ENCODE measurements at places on chromosomes 3 and 15.

- DNase-seq = no peak
- no peaks in the 10 kb centered on the region for H3K36me3 ChIP-seq
- H3K4me3 ChIP-seq = no peak overlapping the region
Measured at GRCh38 chr3:142858043-142858442, 30.8 kb downstream of the PCOLCE2 start.

DNA sequence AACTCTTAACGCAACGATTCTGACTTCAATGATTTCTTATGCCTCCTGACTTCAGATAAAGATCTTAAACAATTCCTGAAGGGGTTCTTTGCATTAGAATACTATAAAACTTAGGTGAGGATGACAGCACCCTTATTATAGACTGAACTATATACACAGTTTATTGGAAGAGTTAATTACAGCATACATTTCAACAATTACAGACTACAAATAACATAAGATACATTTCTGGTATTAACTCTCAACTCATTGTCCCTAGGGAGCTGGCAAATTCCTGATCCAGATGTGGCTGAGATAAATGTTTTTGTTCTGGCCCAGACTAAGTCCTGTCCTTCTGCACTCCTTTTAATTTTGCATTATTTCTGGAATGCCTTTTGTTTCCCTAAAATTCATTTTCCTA lies 155.5 kb upstream of the TMC3 start:
- peaks cover 6% of the 10 kb centered on the region for H3K27me3 ChIP-seq
- H3K27ac ChIP-seq = no peak overlapping the region
- H3K4me1 ChIP-seq = no peaks in the 10 kb centered on the region
- no peak for DNase-seq
- no peak overlapping the region for H3K4me3 ChIP-seq
- no peaks in the 10 kb centered on the region for H3K36me3 ChIP-seq

DNA sequence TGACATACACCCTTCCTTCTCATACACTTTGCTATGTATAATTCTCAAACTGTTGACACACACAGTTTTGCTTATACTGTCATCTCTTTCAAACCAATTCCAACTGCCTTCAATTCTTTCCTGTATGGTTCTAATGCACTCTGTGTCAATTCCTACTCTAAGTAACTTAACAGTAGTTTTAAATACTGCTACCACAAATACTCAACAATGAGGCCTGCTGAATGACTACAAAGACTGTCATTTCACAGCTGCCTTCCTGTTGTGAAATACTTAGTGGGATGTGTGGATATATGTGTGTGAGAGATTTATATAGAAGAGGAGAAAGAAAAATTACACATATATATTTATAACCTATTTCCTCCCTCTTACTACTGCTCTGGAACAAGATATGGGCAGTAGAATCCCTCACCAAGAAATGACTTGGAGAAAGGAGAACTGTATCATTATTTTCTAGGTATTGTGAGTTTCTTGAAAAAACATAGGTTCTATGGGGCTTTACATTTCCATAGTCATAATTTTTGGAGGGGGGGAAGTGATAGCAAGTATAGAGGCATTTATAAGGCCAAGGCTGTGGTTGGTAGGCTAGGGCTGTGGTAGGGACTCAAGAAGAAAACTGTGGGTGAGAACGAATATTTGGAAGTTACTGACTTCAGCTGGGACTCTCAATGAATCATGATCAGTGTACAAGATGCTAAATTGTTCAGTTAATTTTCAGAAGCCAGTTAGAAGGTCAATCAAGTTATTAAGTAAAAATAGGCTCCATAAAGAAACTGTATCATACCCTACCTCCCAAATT lies 88.7 kb downstream of the ANKRD28 start:
- no peak overlapping the region for H3K4me3 ChIP-seq
- H3K36me3 ChIP-seq = peaks cover 6% of the 10 kb centered on the region
- no peak overlapping the region for H3K27ac ChIP-seq
- no peaks in the 10 kb centered on the region for H3K27me3 ChIP-seq
- DNase-seq = no peak
- no peaks in the 10 kb centered on the region for H3K4me1 ChIP-seq

GRCh38 chr3:138408751-138409570 lies 25.5 kb upstream of the ESYT3 start:
- H3K4me3 ChIP-seq = no peak overlapping the region
- H3K27me3 ChIP-seq = peaks cover 5% of the 10 kb centered on the region
- H3K36me3 ChIP-seq = peaks cover 8% of the 10 kb centered on the region
- no peak for DNase-seq
- no peak overlapping the region for H3K27ac ChIP-seq

- H3K27me3 ChIP-seq = no peaks in the 10 kb centered on the region
- no peak overlapping the region for H3K4me3 ChIP-seq
- no peak for DNase-seq
- H3K36me3 ChIP-seq = no peaks in the 10 kb centered on the region
- no peaks in the 10 kb centered on the region for H3K4me1 ChIP-seq
Measured at GRCh38 chr3:106184540-106185457, 316.0 kb upstream of the CBLB start.

GRCh38 chr3:46102780-46103130 lies 75.5 kb upstream of the XCR1 start:
- H3K27me3 ChIP-seq = no peaks in the 10 kb centered on the region
- no peaks in the 10 kb centered on the region for H3K36me3 ChIP-seq
- no peak for DNase-seq
- peaks cover 7% of the 10 kb centered on the region for H3K4me1 ChIP-seq
- no peak overlapping the region for H3K27ac ChIP-seq

DNA sequence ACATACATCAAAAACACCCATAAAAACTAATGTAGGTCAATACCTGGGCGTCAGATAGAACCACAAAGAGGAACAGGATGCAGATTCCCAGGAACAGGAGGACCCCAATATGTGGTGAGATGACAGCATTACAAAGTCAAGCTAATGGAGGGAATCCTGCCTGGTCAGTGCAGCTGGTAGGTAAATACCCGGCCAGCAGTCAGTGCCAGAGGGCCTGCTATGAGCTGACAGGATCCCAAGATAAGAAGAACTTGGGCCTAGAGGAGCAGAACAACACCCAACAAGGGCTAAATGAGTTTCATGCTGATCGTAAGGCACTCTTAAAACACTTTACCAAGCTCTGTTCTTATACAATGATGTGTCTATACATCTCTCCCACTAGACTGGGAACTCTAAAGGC lies 61.2 kb upstream of the KCNMB2 start:
- DNase-seq = no peak
- H3K27ac ChIP-seq = no peak overlapping the region
- H3K27me3 ChIP-seq = no peaks in the 10 kb centered on the region
- no peak overlapping the region for H3K4me3 ChIP-seq
- H3K36me3 ChIP-seq = no peaks in the 10 kb centered on the region

- DNase-seq = no peak
- H3K27me3 ChIP-seq = peaks cover 10% of the 10 kb centered on the region
Measured at GRCh38 chr3:194205675-194206133, 69.8 kb downstream of the HES1 start.

DNA sequence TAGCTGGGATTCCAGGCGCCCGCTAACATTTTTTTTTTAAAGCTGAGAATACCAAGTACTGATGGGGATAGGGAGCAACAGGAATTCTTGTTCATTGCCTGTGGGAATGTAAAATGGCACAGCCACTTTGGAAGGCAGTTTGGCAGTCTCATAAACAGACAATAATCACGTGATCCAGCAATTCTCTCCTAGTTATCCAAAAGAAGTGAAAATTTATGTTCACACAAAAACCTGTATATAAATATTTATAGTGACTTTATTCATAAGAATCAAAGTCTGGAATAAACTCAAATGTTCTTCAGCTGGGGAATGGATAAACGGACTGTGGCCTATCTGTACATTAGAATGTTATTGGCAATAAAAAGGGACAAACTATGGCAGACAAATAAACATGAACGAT lies 72.5 kb upstream of the NEO1 start:
- H3K36me3 ChIP-seq = no peaks in the 10 kb centered on the region
- peaks cover 2% of the 10 kb centered on the region for H3K4me1 ChIP-seq
- no peaks in the 10 kb centered on the region for H3K27me3 ChIP-seq
- no peak overlapping the region for H3K27ac ChIP-seq
- no peak for DNase-seq

DNA sequence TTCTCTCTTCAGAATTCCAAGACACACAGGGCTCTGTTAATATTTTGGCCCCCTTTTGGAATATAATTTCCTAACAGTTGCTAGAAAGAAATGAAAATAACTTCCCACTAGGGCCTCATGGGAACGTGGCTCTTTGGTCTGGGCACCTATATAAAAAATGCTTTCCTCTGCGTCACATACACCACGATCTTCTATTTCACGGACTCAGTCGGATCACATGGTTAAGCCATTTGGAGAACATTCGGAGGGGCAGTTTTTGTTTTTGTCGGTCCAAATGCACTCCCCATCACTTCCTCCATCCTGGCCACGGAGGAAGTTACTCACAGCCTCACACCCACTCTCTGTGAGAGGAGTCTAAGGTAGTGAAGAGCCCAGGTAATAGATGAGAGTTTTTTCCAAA lies 21.0 kb downstream of the TMEM44 start:
- no peak overlapping the region for H3K4me3 ChIP-seq
- no peaks in the 10 kb centered on the region for H3K4me1 ChIP-seq
- H3K27ac ChIP-seq = no peak overlapping the region
- H3K36me3 ChIP-seq = peaks cover 7% of the 10 kb centered on the region
- DNase-seq = no peak
- no peaks in the 10 kb centered on the region for H3K27me3 ChIP-seq

GRCh38 chr15:23038726-23039142 lies 635 bp downstream of the TUBGCP5 start:
- H3K27ac ChIP-seq = no peak overlapping the region
- H3K27me3 ChIP-seq = peaks cover 1% of the 10 kb centered on the region
- no peaks in the 10 kb centered on the region for H3K4me1 ChIP-seq
- H3K4me3 ChIP-seq = peak overlapping the region; percentile 100

- no peak for DNase-seq
- H3K4me1 ChIP-seq = no peaks in the 10 kb centered on the region
- no peaks in the 10 kb centered on the region for H3K36me3 ChIP-seq
- peak overlapping the region; percentile 70 for H3K4me3 ChIP-seq
Measured at GRCh38 chr15:73050561-73051295, 1.5 kb upstream of the NEO1 start.

GRCh38 chr3:111610189-111610588 lies 15.0 kb upstream of the ZBED2 start:
- H3K27me3 ChIP-seq = no peaks in the 10 kb centered on the region
- no peak overlapping the region for H3K27ac ChIP-seq
- no peak for DNase-seq
- no peaks in the 10 kb centered on the region for H3K36me3 ChIP-seq

GRCh38 chr15:70563561-70564095 lies 199.7 kb downstream of the UACA start:
- no peaks in the 10 kb centered on the region for H3K4me1 ChIP-seq
- H3K36me3 ChIP-seq = peaks cover 3% of the 10 kb centered on the region
- H3K27ac ChIP-seq = no peak overlapping the region
- H3K27me3 ChIP-seq = peaks cover 4% of the 10 kb centered on the region
- DNase-seq = no peak

DNA sequence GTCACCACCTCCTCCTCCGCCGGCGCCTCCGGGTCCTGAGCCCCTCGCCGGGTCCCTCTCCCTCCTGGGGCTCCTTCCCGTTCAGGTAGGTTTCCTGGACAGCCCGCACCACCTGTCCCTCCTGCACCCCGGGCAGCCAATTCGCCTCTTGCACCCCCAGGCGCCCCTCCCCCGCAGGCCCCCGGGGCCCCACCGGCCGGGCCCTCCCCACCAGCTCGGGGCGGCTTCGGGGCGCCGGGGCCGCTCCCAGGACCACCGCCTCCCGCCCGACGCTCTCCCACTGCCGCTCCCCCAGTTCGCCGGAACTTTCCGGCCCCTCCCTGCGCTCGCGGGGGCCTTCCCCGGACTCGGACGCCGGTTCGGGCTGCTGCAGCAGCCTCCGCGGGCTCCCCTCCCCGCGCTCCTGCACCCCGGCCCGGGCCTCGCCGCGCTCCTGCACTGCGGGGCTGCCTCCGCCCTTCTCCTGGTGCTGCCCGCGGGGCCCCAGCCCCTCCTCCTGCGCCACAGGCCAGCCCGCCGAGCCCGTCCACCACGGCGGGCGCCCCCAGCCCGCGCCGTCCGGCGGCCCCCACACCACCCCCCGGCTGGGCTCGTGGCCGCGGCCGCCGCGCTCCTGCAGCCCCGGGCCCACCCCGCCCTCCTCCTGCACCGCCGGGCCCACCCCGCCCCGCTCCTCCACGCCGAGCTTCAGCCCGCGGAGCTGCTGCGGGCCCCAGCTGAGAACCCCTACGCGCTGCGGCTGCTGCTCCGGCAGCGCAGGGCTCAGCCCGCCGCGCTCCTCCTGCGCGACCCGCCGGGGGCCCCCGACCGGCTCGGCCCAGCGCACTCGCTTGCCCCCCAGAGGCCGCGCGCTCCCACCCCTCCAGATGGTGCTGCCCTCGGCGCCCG lies 587 bp upstream of the TNK2 start:
- peaks cover 17% of the 10 kb centered on the region for H3K4me1 ChIP-seq
- no peak for DNase-seq
- peak overlapping the region; percentile 55 for H3K4me3 ChIP-seq
- peaks cover 8% of the 10 kb centered on the region for H3K27me3 ChIP-seq
- H3K27ac ChIP-seq = peak overlapping the region; percentile 47
- H3K36me3 ChIP-seq = no peaks in the 10 kb centered on the region

GRCh38 chr15:98506711-98507110 lies 141.6 kb upstream of the IGF1R start:
- H3K27me3 ChIP-seq = no peaks in the 10 kb centered on the region
- H3K27ac ChIP-seq = no peak overlapping the region
- H3K4me1 ChIP-seq = no peaks in the 10 kb centered on the region
- DNase-seq = no peak
- H3K4me3 ChIP-seq = no peak overlapping the region

DNA sequence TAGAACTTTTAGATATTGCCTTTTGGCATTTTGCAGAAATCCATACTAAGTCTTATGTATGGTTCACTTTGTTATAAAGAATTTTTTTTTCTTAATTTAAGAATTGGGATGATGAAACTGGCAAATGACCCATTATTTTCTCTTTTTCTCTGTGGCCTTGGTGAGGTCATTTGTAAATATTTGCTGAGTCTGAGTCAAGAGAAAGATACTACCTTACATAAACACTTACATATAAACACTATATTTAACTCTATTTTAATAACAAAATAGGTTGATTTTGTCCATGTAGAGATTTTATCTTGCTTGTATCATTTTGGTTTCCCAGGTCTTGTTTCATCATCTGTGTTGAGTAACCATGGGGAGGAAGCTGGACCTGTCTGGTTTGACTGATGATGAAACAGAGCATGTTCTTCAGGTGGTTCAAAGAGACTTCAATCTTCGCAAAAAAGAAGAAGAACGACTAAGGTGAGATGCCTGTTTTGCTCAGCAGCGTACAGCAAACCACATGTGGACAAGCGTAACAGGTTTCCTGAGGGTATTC lies 91.1 kb downstream of the MYRIP start:
- no peak overlapping the region for H3K4me3 ChIP-seq
- H3K4me1 ChIP-seq = no peaks in the 10 kb centered on the region
- H3K27me3 ChIP-seq = no peaks in the 10 kb centered on the region
- no peak for DNase-seq
- H3K36me3 ChIP-seq = no peaks in the 10 kb centered on the region
- H3K27ac ChIP-seq = no peak overlapping the region

GRCh38 chr3:197028728-197029510 lies 698 bp downstream of the MELTF start:
- peaks cover under 1% of the 10 kb centered on the region for H3K4me1 ChIP-seq
- no peak for DNase-seq
- H3K27ac ChIP-seq = no peak overlapping the region
- H3K36me3 ChIP-seq = no peaks in the 10 kb centered on the region
- peaks cover 58% of the 10 kb centered on the region for H3K27me3 ChIP-seq
- H3K4me3 ChIP-seq = peak overlapping the region; percentile 50

GRCh38 chr3:55750525-55750924 lies 263.4 kb upstream of the WNT5A start:
- H3K4me3 ChIP-seq = no peak overlapping the region
- DNase-seq = no peak
- H3K36me3 ChIP-seq = no peaks in the 10 kb centered on the region
- H3K27me3 ChIP-seq = no peaks in the 10 kb centered on the region
- no peak overlapping the region for H3K27ac ChIP-seq
- peaks cover 6% of the 10 kb centered on the region for H3K4me1 ChIP-seq

Measured in neuronal stem cell (in vitro differentiated cells).